ENCODE measurements at places on chromosomes 5 and 9.

GRCh38 chr9:35164711-35165110, 2.9 kb downstream of the UNC13B start:
- DNase-seq, result no peak

GRCh38 chr5:88214655-88215054, 54.0 kb downstream of the TMEM161B start:
- DNase-seq, result no peak

- no peak for DNase-seq
These were observed 10.4 kb downstream of the CD74 start for GRCh38 chr5:150402229-150402773.

- DNase-seq, result no peak
These were observed 391.6 kb upstream of the CHD1 start for GRCh38 chr5:99320436-99320835.

GRCh38 chr9:14715102-14715501, 7.4 kb downstream of the CER1 start:
- DNase-seq, result no peak

- no peak for DNase-seq
These were observed 13.8 kb downstream of the DNAH5 start for GRCh38 chr5:13930541-13931171.

- DNase-seq, result no peak
These were observed 2.6 kb downstream of the HNRNPH1 start for GRCh38 chr5:179620703-179621350.

GRCh38 chr9:3036333-3036700, 192.4 kb upstream of the PUM3 start:
- DNase-seq, result no peak

- DNase-seq, result no peak
These were observed 79.3 kb downstream of the EPB41L4A start for GRCh38 chr5:112339761-112340160.

GRCh38 chr5:132239776-132240175, 12.1 kb upstream of the P4HA2 start:
- no peak for DNase-seq

DNA sequence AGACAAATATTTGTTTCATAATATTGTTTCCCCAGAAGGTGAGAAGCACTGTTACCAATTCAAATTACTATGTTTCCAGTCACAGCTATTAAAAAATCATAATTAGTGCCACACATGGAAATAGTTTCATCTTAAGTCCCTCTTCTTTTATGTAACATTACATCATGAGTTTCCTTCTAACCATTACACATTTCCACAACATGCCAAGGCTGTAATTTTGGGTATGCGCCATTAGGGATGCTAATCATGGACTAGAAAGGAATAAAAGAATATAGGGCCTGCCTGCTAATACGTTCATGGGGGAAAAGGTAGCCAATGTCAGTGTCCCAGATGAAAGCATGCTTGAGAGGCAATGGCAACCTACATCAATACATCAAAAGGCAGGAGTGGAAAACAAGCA, 142.5 kb upstream of the LPAR1 start:
- DNase-seq, result no peak

GRCh38 chr5:1755321-1755949, 44.2 kb downstream of the MRPL36 start:
- DNase-seq, result no peak

- DNase-seq, result no peak
These were observed 24.8 kb downstream of the PLPP1 start for GRCh38 chr5:55509796-55510522.

DNA sequence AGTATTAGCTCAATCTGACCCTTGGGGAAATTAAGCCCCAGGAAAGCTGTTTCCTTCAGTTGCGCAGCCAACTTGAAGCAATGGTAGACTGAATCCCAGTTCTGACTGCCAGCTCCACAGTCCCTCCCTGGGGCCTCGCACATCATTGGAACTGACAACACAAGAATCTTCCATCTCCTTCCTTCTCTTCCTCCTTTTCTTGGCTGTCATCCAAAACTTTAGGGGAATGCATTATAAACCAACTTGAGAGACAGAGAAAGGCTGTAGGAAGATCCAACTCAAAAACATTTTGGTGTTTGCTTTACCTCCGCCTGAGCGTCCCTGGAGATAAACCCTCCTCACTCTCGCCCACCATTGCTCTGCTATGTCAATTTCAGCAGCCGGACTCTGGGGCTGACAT, 16.6 kb downstream of the KCNIP1 start:
- DNase-seq, result no peak

- DNase-seq, result no peak
These were observed 82.3 kb upstream of the FREM1 start for GRCh38 chr9:14992516-14992915.

- DNase-seq, result no peak
These were observed 30.4 kb downstream of the COL15A1 start for GRCh38 chr9:98974106-98974505.

GRCh38 chr9:82890865-82891264, 172.1 kb downstream of the RASEF start:
- DNase-seq, result no peak

- DNase-seq, result no peak
These were observed 10.1 kb upstream of the C1QTNF3 start for GRCh38 chr5:34053133-34053532.

DNA sequence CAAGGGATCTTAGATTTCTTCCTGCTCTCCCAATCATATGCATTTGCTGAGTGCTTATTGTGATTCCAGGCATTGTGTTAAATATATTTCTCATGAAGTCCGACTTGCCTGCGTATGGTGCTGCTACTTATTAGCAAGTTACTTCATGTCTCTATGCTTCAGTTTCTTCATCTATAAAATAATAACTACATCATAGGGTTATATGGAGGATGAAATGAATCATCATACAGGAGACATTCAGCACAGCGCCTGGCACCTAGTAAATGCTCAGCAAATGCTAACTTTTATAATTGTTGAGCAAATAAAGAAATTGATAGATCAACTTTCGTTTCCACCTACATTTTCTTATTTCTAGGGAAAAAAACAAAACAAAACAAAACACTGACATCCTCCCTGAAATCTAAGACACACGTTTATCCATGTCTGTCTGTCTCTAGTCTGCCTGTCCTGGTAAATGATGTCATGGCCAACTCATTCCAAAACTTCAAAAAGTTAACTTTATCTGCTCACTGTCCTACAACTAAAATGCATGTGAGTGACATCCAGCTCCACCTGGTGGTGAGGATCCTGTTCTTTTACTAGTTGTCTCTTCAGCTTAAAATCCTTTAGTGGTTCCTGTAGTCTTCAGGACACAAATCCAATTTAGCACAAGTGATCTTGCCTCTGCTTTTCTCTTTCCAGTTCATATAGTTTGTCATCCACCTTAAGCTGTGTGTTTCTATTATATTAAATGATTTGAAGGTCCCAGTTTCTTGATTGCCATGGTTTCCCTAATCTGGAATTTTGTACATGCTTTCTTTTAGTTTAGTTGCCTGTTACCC, 27.7 kb downstream of the PPP3R2 start:
- no peak for DNase-seq

DNA sequence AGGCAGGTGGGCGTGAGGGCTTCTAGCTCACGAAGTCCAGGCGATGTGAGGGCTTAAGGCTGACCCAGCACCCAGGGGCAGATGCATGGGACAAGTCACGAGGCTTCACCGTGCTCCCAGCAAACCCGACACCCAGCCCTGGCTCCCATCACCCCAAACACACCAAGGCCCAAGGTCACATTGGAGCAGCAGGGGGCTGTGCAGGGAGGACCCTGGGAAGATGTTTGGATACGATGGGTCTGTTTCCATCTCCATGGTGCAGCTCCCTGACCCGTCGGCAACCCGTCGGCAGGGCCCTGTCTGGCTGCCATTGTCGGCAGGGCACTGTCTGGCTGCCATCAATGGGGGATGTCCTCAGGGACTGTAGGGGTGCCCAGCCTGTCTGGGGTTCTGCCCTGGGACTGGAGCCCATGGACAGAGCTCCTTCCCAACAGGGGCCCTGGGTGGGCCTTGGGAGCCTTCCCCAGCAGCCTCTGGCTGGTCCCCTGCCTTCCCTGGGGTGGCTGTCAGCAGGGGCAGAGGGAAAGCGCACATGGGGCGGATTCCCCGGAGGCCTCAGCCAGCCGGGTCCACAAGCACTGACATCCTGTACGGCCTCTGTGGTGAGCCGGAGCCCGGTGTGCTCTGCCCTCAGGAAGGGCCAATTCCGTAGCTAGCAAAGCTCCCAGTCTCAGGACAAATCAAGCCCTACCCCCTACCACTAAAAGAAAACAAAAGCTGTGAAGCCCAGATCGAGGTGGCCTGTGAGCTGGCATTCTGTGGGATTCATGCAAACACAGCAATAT, 47.1 kb downstream of the NACC2 start:
- no peak for DNase-seq

GRCh38 chr5:144583541-144584449, 413.1 kb downstream of the KCTD16 start:
- DNase-seq, result no peak

- DNase-seq, result no peak
These were observed 457.3 kb downstream of the ZNF608 start for GRCh38 chr5:124289130-124289529.

- no peak for DNase-seq
These were observed 59.6 kb downstream of the BARX1 start for GRCh38 chr9:93895535-93895934.

GRCh38 chr5:139482050-139482889, at the start of gene STING1:
Gene STING1, minus strand, starts transcription at chr5:139482758. Its CDS starts 1,054 bp downstream, at chr5:139481704.
- no peak for DNase-seq

- DNase-seq, result no peak
These were observed 28.8 kb downstream of the FAM163B start for GRCh38 chr9:133580419-133580738.

- no peak for DNase-seq
These were observed 494 bp downstream of the ASTN2 start for GRCh38 chr9:117414220-117414905.

GRCh38 chr5:4348423-4348822, 752.8 kb downstream of the IRX1 start:
- no peak for DNase-seq

GRCh38 chr5:154285661-154286408, 95.3 kb downstream of the GALNT10 start:
- DNase-seq, result no peak
